ENCODE measurements at places on chromosomes 13 and 19.
A peak's percentile ranks its signal among the peaks of the same experiment; 100 is the strongest.

- DNase-seq, result peak; percentile 61
Measured at GRCh38 chr19:2462635-2463421, 6.1 kb upstream of the LMNB2 start.

GRCh38 chr13:99246100-99246499, 12.1 kb downstream of the GPR18 start:
- no peak for DNase-seq

DNA sequence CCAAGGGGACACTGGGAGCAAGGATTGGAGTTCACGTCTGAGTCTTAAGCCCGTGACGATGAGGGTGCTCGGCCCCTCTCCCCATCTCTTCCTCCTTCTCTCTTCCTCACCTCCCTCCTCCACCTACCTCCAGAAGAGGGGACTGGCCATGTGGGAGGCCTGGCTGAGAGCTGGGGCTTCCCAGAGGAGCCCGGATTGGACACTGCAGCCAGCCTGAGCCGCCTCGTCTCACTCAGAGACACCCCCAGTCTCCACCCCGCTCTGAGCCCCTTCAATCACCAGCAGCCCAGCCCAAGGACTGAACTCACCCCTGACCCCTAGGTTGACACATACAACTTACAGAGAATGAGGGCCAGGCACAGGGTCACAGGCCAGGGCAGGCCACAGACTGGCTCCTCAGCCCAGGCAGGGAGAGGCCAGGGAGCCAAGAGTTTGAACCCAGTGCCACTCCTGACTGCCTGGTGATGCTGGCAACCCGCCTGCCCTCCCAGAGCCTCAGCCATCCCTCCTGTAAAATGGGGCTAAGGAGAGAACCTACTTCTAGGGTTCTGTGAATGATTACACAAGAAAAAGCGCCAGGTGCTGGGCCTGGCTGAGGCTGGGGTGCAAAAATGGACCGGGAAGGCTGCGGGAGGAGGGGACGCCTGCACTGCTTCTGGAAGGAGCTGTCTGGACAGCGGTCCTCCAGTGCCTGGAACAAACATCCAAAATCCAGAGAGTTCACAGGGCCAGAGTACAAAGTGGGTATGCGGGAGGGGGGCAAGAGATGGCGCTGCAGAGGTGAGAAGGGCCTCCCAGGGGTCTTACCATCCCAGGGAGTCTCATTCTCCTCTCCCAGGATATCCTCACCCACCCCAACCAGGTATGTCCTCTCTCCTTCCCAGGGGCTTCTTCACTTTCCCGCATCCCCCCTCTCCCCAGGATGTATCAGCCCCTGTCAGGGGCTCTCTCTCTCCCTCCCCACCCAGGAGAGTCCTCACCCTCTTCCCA, 1.1 kb downstream of the CD79A start:
- DNase-seq, result no peak

DNA sequence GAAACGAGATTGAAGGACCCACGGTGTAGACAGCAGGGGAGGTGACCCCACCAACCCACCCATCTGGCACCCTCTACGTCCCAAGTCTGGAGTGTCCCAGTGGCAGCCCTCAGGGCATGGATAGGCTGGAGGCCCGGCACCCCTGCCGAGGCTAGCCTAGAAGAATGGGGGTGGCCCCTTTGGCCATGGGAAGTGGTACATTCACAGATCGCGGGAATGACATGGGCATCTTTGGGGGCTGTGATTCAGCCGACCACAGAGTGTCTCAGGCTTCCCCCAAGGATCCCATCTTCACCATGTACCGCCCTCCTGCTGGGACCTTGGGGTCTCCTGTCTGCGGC, 11.3 kb upstream of the MKNK2 start:
- no peak for DNase-seq

DNA sequence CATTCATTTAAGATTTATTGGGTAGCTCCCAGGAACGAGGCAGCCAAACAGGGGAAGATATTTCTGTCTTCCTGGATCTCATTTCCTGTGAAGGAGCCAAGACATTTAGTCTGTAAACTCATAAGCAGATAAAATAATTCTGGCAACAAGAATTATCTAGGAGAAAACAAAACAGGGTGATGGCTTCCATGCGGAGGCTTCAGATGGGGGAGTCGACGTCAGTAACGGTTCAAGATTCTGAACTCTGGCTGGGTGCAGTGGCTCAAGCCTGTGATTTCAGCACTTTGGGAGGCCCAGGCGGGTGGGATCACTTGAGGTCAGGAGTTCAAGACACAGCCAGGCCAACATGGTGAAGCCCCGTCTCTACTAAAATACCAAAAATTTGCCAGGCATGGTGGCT, 1.3 kb downstream of the GNA15 start:
- no peak for DNase-seq

- no peak for DNase-seq
Measured at GRCh38 chr19:49981603-49982593, 20.9 kb upstream of the SIGLEC11 start.

DNA sequence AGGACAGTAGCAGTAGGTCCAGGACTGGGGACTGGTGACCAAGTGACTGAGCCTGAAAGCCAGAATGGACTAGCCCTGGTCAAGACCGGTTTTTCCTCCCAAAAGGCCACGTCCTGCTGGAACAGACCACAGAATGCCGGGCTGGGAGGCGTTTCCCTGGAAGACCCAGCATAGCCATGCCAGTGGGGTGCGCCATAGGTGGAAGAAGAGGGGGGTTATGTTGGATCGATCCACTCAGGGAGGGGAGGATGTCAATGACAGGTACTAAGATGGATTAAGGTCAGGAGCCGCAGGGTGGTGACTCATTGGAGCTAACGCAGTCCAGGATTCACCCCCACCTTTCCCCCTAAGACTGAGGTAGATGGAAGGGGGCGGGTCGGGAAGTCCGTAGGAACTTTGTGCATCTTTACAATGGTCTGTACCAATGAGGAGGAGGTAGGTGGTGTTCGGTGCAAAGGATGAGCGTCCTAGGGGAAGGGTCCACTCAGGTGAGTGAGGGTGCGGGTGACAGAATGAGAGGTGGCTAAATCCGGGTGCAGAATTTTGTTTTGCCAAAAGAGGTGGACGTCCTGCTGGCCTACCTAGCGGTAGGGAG, 21.0 kb downstream of the VASP start:
- peak; percentile 37 for DNase-seq

DNA sequence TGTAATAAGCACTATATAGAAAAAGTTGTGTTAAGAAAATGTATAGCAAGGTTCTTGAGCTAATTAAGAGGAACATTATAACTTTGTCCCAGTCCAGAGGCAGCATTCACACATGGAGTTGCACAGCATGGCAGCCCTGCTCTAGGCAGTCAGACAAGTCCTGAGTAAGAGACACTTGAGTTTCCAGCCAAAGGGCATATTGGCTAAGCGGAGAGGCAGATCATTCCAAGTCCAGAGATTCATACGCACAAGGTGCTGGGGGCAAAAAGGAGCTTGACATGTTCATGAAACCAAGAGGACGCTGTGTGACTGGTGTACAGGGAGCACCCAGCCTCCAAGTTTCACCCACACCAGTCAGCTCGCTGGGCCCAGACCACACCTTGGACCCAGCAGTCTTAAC, 232.6 kb upstream of the IPO5 start:
- no peak for DNase-seq

DNA sequence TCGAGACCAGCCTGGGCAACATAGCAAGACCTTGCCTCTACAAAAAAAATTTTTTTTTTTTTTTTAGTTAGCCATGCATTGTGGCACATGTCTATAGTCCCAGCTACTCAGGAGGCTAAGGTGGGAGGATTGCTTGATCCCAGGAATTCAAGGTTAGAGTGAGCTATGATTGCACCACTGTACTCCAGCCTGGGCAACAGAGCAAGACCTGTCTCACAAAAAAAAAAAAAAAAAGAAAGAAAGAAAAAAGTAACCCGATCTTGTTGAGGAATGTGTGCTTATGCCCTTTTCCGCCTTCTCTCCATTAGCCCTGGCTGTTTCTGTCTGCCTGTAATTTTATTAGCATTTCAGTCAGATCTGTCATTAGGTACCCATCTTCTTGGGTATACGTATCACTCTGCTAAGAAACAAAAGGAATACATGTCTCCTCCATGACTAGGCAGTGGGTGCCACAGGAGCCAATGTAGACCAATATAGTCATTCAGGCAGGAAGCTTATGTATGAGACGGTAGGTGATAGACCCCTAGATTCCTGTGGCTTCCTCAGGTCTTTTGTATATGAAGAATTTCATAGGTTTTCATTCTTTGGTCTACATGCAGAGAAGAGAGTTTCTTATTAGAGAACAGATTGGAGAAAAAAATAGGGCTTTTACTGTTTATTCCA, 59.6 kb upstream of the NPAS1 start:
- no peak for DNase-seq

DNA sequence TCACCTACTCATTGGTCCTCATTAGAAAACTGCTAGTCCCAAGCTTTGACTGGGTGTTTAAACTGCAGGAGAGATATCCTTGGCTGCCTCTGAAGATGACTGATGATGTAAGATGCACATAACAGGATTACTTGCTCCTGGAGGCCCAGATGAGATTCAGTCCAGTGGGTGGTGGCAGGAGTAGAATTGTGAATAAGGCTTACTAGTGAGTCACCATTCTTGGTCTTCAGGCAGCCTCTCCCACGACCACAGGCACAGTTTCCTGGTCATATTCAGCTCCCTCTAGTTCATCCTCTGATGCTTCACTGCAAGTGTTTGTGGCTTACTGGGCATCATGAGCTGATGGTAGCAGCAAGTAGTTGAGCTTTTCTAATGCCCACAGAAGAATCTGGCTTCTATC, 12.1 kb downstream of the SERTM1 start:
- DNase-seq, result no peak

- DNase-seq, result no peak
Measured at GRCh38 chr19:3556978-3557460, 367 bp downstream of the MFSD12 start.

DNA sequence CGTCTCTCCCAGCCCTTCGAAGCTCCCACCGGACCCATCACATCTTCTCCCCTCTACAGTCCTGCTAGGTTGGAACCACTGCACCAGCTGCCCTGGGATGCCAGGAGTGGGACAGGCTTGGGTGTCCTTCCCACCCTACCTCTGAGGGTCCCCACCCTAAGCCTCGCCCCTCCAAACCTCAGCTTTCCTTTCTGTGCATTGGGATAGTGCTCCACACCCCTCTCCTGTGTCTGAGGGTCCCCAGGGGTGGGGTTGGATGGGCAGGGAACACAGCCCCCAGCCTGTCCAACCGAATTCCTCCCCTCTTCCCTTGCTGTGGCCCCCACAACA, 1.9 kb upstream of the BCL3 start:
- DNase-seq, result no peak

DNA sequence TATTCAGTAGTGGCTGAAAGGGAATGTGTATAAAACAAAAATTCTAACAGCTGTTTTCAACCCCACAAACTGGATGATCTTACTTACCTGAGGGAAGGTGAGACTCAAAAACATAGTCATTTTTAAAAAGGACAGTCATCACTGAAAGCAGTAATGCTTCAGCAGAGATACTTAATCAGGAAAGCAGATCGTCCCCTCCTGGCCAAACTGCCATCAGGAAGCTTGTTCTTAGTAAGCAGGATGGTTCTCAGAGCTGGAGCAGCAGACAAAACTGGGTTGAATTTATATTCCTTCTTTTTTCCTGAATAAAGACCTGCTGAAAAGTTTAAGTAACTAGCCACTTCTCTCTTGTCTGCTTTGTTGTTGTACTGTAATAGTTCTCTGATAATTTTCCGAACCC, 1156.5 kb downstream of the OLFM4 start:
- DNase-seq, result no peak

GRCh38 chr13:65103351-65103750, 2126.8 kb downstream of the PCDH9 start:
- no peak for DNase-seq

- DNase-seq, result no peak
Measured at GRCh38 chr13:28751175-28751960, 32.6 kb upstream of the SLC46A3 start.

DNA sequence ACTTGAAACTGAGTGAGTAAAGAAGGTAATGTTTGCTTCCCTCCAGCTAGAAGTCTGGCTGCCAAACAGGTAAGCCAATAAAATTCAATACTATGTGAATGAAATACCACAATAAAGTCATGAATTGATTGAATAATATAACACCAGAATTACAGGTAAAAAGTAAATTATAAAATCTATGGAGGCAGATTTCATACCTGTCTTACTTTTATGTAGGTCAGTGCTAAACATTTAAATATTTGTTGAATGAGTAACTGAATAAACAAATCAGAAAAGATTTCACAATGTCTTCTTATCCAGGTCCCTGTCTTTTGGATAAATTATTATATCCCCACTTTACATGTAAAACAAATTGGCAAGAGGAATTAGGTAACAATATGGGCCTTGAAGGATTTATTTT, 62.7 kb downstream of the MICU2 start:
- no peak for DNase-seq

DNA sequence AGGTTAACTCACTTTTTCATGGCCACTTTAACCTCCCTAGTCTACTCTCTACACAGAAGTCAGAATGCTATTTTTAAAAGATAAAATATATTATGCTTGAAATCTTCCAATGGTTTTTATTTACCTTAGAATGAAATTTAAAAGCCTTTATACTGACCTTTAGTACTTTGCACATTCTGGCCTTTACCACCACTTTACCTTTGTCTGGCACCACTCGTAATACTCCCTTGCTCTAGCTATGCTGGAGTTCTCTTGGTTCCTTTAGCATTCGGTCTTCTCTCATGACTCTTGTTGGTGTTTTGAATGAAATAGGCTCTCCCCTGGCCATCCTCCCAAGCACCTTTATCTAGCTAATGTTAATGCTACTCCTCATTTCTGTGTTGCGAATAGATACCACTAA, 310.8 kb downstream of the GPC5 start:
- DNase-seq, result no peak

- peak; percentile 20 for DNase-seq
Measured at GRCh38 chr13:24670961-24671381, 9.2 kb upstream of the ATP12A start.

DNA sequence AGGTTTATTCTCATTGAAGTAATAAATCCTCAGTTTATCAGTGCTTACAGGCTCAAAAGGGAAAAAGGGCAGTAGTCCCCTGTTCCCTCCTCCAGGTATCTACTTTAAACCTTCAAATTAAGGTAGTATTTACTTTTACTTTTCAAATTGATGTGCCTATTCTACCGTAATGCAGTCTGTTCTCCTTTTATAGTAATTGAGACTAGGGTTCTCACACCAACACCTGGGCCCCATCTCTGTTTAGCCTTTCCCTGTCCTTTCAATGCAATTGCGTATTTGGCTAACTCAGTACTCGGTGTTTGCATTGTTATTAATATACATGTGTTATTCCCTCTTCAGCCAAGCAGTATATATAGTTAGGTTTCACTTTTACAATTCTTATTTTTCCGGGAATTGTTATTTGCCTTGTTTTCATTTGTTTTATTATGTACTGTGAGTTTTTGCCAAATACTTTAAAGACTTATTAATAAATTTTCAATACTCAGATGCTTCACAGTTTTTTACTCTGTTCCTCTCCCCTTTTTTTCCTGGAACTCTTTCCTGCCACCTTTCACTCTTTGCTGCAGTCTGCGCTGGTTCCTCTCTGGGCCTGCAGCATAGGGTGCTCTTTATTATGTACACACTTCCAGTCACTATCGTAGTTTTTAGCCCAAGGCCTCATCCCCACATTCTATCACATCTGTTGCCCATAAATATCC, 30.3 kb downstream of the USPL1 start:
- no peak for DNase-seq

Measured in HTR-8/SVneo (cell line).